Lower leg skin (tissue), 4 donors: ENCODE measurements at places on chromosomes 2 and 18.

- DNase-seq = no peak
These were observed 48.9 kb upstream of the TMEM177 start for GRCh38 chr2:119630121-119630520.

GRCh38 chr18:59783138-59783537, 85.9 kb upstream of the CCBE1 start:
- peak; percentile 34 for DNase-seq

GRCh38 chr2:59568461-59568860, 985.0 kb downstream of the BCL11A start:
- DNase-seq = no peak

DNA sequence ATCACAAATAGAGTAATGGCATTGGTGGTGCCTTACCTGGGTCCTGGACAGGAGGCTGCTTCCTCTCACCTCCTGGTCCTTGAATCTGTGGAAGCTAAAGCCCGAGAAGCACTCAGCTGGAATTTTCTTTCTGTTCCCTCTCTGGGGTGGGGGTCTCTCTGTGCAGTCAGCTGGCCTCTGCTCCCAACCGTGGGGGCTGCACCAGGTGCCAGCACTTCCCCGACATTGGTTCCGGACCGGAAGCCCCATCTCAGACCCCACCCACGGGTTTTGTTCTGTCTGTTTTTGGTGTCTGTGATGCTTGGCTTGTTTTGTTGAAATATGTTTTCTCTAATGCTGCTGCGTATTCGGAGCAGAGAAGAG, 154.7 kb downstream of the TWIST2 start:
- no peak for DNase-seq

DNA sequence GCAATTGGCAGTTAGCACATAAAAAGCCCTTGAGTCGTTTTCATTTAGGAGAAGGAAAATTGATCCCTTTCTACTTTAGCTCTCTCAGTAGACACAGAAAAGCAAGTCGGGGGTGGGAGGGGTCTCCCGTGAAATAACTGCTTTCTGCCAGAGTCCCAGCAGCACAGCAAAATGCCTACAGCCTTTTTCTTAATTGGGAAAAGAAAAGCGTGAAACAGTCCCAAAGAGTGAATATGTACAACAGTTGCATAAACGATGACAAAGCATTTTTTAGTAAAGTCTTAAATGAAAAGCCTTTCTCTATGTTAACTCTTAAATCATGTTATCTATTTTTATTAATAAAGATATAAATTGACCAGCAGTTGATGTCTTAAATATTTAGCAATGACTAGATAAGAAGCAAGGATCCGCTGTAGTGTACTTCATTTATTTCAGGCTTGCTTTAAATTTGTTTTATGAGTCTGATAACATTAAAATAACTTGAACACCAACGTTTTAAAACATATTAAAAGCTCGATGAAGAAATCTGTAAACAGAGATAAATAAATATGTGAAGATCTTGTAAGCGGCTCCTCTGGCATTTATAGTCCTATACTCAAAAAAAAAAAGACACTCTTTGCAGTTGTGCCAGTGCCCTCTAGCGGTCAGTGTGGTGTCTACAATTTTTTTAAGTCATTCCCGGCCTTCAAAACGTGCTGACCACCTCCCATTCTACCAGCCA, 42.3 kb upstream of the ATIC start:
- DNase-seq = no peak

- no peak for DNase-seq
These were observed 390.2 kb downstream of the PTPRM start for GRCh38 chr18:7957297-7957696.

GRCh38 chr18:56060967-56061541, 473.1 kb upstream of the TCF4 start:
- no peak for DNase-seq

- DNase-seq = no peak
These were observed 56.1 kb upstream of the DLGAP1 start for GRCh38 chr18:4511166-4511565.

DNA sequence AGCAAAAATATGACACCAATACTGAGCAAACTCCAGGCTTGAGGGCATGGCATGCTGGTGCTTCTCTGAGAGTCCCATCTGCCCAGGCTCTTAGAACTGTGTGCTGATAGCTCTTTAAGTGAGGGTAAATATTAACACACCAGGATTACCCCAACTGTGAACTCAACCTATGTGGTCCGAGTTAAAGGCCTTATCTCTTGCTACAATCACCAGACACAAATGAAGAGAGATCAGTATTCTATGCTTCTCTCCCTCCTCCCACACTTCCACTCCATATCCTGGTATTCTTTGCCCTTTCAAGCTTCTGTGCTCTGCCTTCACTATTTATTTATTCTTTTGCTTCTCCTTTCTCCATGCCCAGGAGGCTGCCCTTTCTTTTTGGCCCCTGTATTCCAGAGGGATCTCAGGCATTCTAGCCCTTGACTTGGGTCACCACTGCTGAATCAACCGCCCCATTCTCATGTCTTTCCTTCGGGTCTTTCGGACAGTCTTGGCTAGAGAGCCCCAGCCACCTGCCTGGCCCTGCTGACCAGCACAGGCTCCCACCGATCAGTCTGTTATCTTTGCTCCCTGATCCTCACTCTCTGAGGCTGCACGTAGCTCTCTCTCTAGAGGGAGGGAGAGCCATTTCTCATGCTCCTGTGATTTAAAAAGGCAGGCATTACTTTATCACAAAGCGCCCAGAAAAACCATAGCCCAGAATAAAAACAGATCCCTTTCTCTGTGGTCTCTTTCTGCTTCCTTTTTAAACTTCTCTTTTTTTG, 17.2 kb upstream of the HK2 start:
- peak; percentile 48 for DNase-seq

DNA sequence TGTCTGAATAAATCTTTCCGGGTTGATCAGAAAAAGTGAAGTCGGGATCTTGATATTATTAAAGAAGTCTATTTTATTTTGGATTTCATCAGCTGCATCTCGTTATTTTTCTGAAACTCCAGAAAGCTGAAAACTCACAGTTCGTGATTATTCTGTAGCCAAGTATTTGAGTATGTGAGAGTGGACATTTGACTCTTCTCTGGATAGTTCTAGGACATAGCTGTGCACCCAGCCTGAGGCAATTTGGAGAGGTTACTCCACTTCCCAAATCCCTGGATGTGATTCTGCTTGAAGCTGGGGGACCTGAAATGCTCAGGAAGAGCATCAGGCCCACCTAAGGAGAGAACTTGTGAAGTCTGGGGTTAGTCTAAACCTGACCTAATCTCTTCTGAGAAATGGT, 117.6 kb upstream of the PID1 start:
- no peak for DNase-seq

DNA sequence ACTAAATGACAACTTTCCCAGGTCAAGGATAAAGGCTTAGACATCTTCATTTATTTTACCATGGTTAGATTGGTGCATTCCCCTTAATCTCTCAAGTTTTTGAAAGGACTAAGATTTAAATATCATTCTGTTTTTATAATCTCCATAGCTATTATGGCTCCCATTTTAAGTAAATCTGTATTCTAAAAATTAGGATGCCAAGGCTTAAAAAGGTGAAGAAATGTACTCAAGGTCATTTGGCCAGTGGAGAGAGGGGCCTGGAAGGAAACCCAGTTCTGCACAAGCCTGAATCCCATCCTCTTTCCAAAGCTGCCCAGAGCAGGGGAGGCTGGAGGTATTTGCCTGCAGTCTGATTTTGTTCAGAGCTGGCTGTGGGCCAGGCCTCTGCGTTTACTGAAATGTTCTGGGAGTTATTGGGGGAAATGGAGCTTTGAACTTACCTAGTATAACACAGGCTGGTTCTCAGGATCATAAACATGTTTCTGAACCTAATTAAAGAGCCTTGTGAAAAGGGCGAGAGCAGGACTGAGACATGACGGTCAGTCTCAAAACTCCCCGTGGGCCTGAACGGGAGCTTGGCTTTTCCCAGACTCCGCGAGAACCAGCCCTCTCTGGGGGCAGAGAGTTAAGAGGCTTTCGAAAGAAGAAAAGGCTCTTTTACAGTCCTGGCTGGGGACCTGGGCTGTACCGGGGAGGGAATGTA, 85.6 kb downstream of the DDX1 start:
- no peak for DNase-seq

DNA sequence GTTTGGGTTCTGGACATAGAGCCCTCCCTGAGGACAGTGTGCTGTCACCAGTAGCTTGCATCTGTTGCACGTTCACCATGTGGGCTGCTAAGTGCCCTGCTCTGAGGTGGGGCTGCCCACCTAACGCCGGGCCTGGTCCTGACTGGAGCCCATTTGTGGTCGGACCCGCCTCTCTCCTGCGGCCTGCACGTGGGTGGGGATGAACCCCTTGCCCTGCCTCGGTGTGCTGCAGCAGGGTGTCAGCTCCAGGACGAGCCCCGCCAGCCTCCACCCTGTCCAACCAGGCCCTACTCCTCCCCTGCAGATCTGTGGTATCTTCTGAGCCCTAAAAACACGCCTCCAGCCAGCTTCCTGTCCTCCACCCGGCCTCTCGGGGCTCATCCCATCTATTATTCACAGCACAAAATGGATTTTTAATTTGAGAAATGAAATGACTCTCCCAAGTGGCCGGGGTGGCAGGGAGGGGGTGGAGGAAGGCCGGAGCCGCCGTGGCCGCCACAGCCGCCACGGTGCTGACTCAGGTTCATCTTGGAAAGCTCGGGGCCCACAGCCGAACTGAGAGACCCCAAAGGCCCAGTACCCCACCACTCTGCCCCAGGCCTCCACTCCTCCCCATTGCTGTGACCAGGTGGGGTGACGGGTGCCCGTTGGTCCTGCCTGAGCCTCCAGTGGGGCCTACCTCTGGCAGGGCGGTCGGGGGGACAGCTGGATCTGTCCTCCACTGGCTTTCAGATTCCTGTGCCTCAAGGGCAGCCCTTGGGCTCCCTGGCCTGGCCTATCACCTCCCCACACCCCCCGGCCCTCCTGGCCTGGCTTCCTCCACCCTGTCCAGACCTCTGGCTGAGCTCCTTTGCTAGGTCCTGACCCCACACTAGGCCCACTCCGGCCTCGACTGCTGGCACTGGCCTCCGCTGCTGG, 2.8 kb upstream of the ECEL1 start:
- DNase-seq = no peak

GRCh38 chr2:147698166-147698565, 146.7 kb upstream of the ACVR2A start:
- DNase-seq = no peak

DNA sequence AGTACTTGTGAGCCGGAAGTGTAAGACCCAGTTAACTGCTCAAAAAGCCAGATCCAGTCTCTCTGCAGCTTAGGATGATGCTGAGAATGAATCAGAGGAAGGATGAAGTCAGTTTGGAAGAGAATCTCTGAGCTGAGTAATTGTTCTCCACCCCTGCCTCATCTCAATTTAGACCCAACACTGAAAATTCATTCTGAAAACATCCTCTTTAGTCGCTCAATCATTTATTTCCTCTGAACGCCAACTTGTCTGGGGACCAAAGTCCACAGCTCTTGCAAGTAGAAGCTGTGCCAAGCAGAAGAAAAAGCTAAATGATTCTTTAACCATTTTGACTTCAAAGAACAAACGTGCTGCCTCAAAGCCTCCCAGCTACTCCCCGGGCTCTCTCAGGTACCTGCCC, 177.1 kb upstream of the KLHL29 start:
- no peak for DNase-seq

DNA sequence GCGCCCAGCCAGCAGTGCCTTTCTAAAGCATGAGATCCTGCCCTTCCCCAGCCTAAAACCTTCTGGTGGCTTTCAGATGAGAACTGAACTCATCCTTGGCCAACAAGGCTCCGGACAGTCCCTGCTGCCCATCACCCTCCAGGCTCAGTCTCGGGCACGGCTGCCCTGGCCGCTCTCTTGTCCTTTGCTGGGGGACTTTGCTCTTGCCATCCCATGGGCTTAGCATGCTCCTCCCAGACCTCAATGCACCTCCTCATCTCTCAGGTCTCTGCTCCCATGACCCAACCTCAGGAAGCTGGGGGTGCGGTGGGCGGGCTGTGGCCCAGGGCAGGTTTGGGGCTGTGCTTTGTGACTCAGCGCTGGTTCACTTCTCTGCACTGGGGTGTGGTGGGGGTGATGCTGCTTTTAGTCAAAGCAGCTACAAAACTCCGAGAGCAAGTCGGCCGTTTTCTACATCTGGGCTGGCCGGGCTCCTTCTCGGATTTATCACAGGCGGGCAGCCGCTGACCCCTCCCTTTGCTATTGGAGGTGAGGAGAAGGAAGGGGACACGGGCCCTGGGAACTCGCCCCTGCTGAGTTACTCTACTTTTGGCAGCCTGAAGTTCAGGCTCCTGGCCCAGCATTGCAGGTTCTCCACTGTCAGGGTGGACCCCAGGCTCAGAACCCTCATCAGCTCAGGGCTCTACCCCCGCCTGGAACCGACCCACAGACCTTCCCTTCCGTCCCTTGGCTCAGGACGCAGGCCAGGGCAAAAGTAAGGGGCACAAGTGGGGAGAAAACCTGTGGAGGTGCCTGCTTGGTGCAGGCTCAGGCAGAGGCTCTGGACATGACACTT, 90.6 kb upstream of the TAF1B start:
- no peak for DNase-seq

- peak; percentile 85 for DNase-seq
These were observed 90.9 kb downstream of the RNF144A start for GRCh38 chr2:7007846-7008741.

GRCh38 chr2:13651684-13652131, 935.0 kb downstream of the TRIB2 start:
- DNase-seq = no peak

GRCh38 chr2:128323555-128323931, 4.9 kb upstream of the HS6ST1 start:
- DNase-seq = no peak
